ENCODE measurements at places on chromosomes 5 and 9.
A peak's percentile ranks its signal among the peaks of the same experiment; 100 is the strongest.

DNA sequence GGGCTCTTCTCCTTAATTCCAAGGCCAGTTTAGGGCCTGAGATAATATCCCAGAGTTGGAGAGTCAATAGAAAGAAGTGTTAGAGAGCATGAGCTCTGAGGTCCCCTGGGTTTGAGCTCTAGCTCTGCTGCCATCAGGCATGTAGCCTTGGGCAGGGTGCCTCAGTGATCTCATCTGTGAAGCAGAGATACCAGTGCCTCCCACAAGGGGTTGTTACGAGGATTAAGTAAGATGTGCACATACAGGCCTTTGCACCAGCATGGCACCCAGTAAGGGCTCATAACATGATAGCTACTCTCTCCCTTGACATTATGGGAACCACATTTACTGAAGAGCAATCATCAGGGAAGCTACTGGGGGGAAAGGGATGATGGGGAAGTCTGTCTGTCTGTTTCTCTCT lies 265.7 kb downstream of the HSPA4 start:
- DNase-seq: no peak

DNA sequence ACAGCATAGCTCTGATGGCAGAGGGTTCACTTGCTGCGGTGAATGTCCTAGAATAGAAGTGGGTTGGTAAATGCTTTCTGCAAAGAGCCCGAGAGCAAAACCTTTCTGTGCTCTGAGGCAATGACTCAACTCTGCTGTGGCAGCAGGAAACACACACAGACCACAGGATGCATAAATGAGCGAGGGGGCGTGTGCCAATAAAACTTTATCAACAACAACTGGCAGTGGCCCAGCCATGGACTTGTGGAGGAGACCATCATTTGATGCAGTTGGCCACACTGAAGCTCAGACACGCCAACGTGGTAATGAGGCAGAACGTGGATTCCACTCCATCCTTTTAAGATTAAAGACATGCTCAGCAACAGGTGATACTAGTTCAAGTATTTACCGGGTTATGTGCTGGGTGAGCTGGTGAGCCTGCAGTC lies 6.8 kb downstream of the MRPL36 start:
- peak; percentile 27 for DNase-seq

GRCh38 chr9:127574072-127574993 lies 37.7 kb upstream of the STXBP1 start:
- DNase-seq: no peak

- DNase-seq: no peak
Observed at GRCh38 chr5:129653057-129653375, 94.9 kb upstream of the MINAR2 start.

DNA sequence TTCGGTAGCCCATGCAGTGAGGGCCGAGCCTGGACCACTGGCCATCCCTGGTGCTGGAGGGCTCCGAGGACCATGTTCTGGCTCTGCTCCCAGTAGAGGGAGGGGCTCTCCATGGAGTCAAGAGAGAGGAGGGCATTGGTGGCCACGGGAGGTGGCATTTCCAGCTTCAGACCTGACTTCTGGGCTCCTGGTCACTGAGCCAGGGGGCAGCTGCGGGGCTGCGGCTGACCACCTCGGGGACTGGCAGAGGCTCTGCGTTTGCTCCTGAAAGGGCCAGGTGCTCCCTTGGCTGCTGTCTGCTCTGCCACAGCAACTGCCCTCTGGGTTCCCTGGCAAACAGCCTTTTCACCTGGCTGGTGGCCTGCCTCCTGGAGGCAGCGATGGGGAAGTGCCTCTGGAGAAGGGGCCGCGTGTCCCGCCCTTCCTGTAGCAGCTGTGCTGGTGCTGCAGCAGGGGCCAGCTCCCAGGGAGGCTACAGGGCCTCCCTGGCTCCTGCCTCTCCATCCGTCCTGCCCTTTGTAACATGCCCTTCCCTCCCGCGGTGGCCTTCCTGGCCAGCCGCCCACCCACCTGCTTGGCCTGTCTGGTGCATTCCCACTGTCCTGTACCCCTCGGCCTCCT lies 144.6 kb downstream of the CACNA1B start:
- no peak for DNase-seq

- DNase-seq: no peak
Observed at GRCh38 chr9:18493451-18493993, 19.6 kb downstream of the ADAMTSL1 start.

DNA sequence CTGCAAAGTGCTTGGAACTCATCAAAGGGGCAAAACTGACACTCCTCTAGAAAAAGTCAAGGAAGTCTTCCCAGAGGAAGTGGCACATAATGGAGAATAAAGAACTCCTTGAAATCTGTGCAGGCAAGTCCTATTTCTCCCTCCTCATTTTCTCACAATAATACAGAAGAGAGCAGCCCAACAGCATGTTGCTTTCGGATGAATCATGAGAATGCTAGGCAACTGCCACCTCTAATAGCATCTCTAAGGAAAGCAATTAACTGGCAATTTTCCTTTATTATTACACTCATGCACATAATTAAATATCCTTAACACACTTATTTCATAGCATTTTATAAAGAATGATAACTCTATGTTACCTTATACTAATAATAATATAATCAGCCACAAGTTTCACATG lies 122.2 kb upstream of the PTGER4 start:
- DNase-seq: no peak

- no peak for DNase-seq
Observed at GRCh38 chr5:55903121-55903701, 52.1 kb downstream of the IL31RA start.

GRCh38 chr9:1535051-1535450 lies 480.1 kb upstream of the SMARCA2 start:
- no peak for DNase-seq

DNA sequence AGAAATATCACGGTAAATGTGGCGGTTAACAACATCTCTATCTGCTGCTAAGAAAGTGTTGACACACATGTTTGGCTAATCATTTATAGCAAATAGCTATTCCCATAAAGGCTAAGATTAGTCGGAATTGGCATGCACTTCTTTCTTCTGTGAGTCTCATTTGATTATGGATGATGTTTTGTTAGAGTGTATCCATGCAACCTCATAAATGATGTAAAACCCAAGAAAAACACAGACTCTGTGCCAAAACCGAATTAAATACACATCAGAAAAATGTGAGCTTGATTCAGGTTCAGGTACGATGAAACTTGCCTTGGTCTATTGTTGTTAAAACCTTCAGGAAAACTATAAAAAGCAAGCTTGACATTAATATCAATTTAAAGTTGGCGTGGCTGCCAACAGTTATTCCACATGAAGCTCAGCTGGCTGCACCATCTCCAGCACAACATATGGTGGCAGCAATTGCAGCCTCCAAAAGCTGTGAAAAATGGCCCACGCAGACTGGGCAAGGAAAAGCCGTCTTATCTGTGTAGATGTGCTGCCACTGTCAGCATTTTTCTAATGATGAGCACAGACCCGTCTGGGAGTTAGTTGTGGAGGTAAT lies 41.1 kb upstream of the ICE1 start:
- no peak for DNase-seq

DNA sequence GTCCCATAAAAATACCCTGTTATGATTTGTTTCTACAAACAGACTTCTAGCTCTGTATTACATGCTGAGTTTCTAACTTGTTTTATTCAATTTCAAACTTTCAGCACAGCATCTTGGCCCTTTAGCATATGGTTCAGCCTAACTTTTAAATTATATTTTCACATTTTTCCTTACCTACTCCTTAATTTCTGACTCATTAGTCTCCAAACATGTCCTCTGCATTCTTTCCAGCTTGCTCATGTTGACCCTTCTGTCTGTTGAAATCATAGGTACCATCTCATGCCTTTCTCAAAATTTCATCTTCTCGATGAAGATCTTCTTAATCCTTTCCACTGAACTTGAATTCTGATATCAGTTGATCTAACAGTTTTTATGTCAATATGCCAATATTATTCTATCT lies 200.9 kb upstream of the RIOK2 start:
- DNase-seq: no peak

GRCh38 chr5:57493034-57493433 lies 10.4 kb upstream of the ACTBL2 start:
- DNase-seq: no peak

DNA sequence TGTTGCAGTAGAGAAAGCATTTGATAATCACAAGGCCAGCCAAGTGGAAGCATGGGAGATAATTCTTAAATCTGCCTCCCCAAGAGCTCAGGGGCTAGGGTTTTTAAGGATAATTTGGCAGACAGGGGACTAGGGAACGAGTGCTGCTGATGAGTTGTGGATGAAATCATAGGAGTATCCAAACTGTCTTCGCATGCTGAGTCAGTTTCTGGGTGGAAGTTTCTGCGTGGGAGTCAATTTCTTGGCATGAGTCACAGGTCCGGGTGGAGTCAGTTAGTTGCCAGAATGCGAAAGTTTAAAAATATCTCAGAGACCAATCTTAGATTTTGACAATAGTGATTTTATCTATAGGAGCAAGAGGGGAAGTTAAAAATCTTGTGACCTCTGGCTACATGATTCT lies 112.6 kb downstream of the TMC1 start:
- no peak for DNase-seq

DNA sequence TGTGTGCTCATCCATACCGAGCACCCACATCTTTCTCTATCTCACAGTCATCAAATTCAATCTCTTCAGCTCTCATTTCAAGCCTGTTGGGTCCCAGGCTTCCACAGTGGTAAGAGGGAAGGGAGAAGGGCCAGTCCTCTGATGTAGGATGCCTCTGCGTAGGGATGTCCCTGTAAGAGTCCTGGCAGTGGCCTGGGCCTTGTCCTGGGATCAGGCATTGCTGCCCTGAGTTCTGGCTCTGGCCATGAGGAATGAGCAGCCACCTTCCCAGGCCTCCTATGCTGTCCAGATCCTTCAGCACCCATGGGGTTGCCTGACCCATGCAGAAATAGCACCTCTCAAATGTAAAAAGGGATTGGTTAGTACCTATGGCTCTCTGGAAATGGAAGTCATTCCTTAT lies 121.2 kb downstream of the EFNA5 start:
- no peak for DNase-seq

- DNase-seq: no peak
Observed at GRCh38 chr5:1330847-1331831, 13.8 kb downstream of the CLPTM1L start.

- DNase-seq: no peak
Observed at GRCh38 chr9:11663913-11664312, 1029.3 kb upstream of the TYRP1 start.

GRCh38 chr5:143251190-143251589 lies 152.3 kb downstream of the NR3C1 start:
- no peak for DNase-seq

DNA sequence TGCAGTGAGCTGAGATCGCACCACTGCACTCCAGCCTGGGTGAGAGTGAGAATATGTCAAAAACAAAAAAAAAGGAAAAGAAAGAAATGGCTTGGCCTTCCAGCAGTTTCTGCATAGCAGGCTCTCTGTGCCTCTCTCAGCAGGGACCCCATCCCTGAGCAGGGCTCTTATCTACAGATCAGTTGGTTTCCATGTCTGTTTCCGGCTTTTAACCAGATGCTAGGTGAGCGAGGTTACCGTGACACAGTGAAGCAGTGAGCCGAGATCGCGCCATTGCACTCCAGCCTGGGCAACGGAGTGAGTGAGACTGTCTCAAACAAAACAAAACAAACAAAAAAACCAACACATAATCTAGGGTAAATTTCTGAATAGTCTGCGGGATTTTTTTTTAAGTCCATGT lies 51.4 kb downstream of the COL5A1 start:
- DNase-seq: no peak

- no peak for DNase-seq
Observed at GRCh38 chr5:119385136-119385535, 29.3 kb downstream of the TNFAIP8 start.

GRCh38 chr9:110880189-110880588 lies 158.1 kb downstream of the LPAR1 start:
- DNase-seq: no peak

- no peak for DNase-seq
Observed at GRCh38 chr5:1974501-1975405, 92.0 kb upstream of the IRX4 start.

- no peak for DNase-seq
Observed at GRCh38 chr5:3604501-3604900, 8.9 kb downstream of the IRX1 start.

GRCh38 chr9:87336914-87337333 lies 160.7 kb upstream of the DAPK1 start:
- DNase-seq: no peak

DNA sequence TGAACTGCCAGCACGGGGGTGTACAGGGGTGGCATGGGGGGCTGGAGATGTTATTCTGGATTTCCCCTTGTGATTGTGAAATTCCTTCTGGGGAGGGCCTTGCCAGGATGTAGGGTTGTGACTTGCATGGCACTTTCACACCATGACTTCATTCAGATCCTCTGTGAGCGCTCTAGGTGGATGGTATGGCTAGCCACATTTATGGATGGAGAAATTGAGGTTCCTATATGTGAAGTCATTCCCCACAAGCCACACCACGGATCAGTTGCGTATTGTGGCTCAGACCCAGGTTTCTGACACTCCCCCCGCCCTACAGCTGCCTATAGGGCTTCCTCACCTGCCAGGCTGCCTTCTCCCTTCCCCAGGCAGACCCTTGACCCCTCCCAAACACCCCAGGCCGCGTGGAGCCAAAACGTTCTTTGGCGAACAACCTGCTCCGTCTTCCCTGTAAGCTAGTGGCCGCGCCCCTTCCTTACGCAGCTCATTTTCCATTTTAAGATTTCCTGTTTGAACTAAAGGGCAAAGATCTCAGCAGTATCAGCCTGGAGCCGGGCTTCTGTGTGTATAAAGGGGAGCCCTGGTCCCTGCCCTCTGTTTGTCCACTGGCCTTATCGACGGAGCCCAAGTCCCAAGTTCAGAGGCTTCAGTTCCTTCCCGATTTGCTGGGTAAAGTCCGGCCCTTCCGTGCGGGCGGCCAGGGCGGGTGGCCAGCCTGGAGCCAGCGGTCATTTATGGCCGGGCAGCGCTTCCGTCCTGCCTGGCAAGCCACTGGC lies 97.8 kb upstream of the KLF4 start:
- no peak for DNase-seq

GRCh38 chr5:156221816-156222215 lies 105.1 kb upstream of the SGCD start:
- no peak for DNase-seq

- no peak for DNase-seq
Observed at GRCh38 chr5:135456238-135457099, 4.3 kb upstream of the TIFAB start.

DNA sequence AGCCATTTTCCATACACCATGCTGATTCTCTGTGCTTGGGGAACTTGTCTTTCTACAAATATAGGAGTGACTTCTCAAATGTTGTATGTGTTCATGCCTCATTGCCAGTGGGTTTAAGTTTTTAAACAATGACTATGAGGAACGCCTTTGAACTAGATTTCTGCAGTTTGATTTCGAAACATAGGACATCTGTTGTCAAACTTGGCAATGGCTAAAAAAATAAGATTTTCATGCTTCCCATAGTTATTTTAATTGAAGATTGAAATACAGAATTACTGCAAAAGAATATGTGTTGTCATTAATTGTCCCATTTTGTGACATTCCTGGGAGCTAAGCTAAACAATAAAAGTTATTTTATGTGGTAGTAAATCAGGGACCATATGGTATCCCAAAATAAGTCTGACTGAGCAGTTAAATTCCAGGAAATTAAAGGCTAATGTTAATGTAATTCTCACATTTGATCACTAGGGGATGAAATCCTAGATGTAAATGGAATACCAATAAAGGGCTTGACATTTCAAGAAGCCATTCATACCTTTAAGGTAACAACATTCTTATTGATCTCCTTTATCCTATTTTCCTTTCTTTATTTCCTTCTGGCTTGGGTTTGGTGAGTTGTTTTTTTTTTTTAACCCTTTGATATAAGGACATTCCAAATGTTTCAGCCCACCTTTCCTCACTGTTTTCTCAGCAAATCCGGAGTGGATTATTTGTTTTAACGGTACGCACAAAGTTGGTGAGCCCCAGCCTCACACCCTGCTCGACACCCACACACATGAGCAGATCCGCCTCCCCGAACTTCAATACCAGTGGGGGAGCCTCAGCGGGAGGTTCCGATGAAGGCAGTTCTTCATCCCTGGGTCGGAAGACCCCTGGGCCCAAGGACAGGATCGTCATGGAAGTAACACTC lies 116.7 kb downstream of the GOLPH3 start:
- no peak for DNase-seq

Measured in NCI-H187 (cell line).